ENCODE measurements at places on chromosomes 11 and 22. TPM values are rescaled to one million over a fixed set of nuclear protein-coding genes. Genes with fewer than 3 reads are reported as not detected.

The ATG2A gene
- 21.7 TPM for polyA plus RNA-seq

The C22orf42 gene
- polyA plus RNA-seq: not detected

The DHCR7 gene
- polyA plus RNA-seq: 43.7 TPM

DNA sequence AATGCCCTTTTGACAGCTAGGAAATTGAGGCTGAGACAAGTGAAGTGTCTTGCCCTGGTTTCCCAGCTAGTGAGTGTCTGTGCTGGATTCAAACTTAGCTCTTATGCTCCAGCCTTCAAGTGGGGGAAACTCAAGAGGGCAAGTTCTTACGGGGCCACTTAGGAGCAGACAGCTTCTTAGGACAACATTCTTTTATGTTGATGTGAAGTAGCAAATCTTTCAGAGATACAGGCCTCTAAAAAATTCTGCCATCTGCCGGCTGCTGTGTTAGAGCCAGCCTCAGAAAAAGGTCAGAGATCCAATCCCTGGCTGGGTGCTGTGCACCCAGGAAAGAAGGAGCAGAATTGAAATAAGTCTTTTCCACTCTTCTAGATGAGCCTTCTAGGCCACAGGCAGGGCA lies 26.6 kb downstream of the TIMP3 start:
- DNase-seq: no peak

DNA sequence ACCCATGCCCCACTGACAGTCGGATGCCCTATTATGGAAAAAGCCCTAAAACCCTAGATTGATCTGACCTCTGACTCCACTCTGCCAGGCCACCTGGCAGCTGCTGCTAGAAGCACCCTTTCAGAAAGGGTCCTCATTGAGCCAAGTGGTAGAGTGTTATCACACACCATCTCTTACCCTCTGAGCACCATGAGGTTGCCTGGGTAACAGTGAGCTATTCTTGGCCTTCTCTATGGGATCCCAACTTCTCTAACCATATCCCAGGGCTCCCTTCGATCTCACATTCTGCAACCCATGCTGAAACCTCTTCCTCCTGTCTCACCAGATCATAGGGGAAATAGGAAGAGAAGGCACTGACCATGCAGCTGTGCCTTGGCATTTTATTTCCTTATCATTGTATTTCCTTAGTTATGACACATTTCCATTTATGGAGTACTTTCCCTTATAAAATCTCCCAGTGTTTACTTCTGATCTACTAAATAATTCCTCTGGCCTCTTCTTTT lies 52.7 kb downstream of the MPPED2 start:
- DNase-seq: no peak

DNA sequence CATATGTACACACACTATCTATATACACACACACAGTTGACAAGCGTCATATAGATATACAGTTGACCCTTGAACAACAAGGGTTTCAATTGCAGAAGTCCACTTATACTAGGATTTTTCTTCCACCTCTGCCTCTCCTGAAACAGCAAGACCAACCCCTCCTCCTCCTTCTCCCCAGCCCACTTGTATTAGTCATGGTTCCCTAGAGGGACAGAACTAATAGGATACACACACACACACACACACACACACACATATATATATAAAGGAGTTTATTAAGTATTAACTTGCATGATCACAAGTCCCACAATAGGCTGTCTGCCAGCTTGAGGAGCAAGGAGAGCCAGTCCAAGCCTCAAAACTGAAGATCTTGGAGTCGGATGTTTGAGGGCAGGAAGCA lies 92.9 kb downstream of the DHCR7 start:
- no peak for DNase-seq

GRCh38 chr22:33923660-33924246 lies 3.5 kb upstream of the LARGE1 start:
- DNase-seq: peak; percentile 81

- no peak for DNase-seq
These were observed 3.8 kb upstream of the C11orf91 start for GRCh38 chr11:33704240-33705002.

GRCh38 chr11:61588728-61589191 lies 7.9 kb upstream of the SYT7 start:
- DNase-seq: no peak

DNA sequence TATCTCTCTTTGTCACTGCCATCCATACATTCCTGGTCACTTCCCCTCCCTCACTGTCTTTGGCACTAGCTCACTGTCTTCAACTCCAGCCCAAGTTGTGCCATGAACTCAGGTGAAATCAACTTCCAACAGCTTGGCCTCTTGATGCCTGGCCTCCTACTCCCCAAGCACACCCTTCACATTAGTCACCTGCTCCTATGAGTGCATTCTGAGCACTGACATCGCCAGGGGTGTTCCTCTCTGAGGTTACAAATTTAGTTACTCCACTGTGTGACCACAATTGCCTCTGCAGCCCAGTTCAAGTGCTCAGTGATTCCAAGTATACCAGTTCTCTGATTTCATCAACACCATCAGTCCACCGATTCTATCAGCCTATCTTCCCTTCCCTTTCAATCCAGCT lies 10.8 kb downstream of the DRD2 start:
- DNase-seq: no peak

DNA sequence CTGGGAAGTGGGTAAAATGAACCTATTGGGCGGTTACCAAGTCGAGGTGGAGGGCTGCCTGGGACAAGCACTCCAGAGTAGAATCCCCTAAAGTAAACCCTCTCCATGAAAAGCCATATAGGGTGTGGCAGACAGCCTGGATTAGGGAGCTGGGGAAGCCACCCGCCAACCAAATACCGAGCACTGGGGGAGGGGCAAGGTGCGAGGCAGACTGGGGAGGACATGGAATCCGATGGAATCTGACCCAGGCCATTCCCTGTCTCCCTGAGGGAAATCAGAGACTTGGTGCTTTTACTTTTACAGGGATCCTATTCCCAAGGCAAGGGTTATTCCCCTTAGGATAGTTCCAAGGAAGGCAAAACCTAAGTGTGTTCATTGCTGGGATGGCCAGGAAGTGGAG lies 130.9 kb upstream of the HSD17B12 start:
- no peak for DNase-seq

DNA sequence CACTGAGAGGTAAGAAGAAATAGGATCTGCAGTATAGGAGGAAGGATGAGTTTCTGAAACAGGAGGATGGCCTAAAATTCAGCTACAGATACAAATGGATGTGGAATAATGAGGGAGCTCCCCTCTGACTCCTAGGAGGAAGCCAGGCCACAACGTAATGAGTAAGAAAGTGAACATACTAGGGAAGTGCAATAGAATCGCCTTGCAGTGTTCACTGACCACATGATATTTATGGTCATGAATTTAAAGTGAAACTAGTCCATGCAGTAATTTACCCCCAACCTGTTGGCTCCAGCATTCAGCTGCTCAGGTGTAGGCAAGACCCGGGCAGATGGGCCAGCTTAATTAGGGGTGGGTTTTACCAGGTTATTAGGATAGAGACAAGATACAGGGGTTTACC lies 101.7 kb downstream of the DEUP1 start:
- no peak for DNase-seq

DNA sequence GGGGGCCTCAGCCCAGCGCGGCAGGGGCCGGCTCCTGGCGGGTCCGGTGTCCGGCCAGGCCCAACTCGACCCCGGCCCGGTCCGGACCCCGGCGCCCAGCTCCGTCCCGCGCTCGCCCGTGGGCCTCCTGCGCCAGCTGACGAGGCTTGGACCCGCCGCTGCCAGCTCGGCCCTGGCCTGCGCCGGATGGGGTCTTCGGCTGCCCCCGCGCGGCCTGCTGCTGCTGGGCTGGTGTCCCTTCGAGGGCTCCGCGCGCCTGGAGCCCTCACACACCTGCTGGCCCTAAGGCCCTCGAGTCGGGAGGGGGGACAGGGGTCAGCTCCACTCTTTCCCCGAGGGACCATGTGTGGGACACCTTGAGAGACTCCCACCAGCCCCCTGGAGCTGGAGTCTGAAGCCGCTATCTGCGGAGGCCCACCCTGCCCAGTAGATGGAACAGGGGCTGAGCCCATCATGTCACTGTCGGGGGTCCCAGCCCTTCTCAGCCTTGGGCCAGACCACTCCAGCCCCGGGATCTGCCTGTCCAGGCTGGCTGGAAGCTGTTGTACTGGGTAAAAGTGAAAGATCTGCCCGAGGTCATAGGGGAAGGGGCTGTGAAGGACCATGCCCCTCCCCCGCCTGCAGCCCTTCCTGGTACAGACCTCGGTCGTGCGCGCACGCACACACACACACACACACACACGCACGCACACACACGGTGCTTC lies 768 bp upstream of the CDKN1C start:
- no peak for DNase-seq

The CASP1 gene
- 3.3 TPM for polyA plus RNA-seq

- DNase-seq: no peak
These were observed 35.1 kb downstream of the MPPED1 start for GRCh38 chr22:43446916-43447315.

The GNG3 gene
- polyA plus RNA-seq: 2.5 TPM

The VWCE gene
- polyA plus RNA-seq: 2.7 TPM

GRCh38 chr11:62985041-62985750 lies 429 bp upstream of the SLC22A6 start:
- no peak for DNase-seq

The MPEG1 gene
- 5.9 TPM for polyA plus RNA-seq

DNA sequence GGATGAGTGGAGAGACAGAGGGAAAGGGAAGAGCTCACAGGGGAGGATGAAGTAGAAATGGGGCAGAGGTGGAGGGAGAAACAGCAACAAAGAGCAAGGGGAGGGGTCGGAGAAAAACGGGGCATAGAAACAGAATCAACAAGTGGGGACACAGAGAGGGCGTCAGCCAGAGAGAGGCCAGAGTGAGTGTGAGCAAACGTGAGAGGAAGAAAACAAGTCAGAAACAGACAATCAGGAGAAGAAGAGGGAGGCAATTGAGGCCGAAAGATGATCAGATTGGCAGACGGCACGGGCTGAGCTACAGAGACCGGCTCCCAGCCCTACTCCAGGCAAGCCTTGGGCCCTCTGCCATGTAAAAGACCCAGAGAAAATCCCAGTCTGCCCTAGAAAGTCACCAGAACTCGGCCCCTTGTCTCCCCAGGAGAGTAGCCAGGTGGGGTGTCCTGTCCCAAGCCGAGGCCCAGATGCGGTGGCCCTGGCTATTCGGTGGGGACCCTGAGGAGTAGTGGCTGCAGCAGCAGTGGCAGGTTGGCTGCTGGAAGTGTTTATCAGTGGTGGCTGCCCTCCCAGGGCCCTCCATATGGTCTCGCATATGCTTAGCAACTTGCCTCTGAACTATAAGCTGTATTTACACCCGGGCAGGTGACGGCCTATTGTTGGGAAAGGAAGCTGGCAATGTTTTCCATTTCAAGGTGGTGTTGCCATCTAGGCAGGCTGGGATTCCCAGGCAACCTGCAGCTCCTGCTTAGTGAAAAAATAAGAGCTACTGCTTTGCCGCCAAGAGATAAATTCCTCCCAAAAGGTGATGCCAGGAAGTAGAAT lies 14.8 kb upstream of the TSPAN18 start:
- no peak for DNase-seq

GRCh38 chr11:58905721-58906547 lies 33.4 kb upstream of the GLYATL1 start:
- peak; percentile 90 for DNase-seq

- no peak for DNase-seq
These were observed at the start of gene OR52W1 for GRCh38 chr11:6199174-6199810. TSS of gene OR52W1 (plus strand) at chr11:6199224. CDS start at chr11:6199224, 0 bp downstream.

The FAM118B gene
- polyA plus RNA-seq: 27.3 TPM

- DNase-seq: no peak
These were observed 83.7 kb upstream of the LINC01488 start for GRCh38 chr11:69397732-69398131.

GRCh38 chr22:45335021-45335818 lies 25.5 kb downstream of the FAM118A start:
- no peak for DNase-seq

GRCh38 chr11:20563866-20564265 lies 35.5 kb upstream of the SLC6A5 start:
- DNase-seq: no peak

DNA sequence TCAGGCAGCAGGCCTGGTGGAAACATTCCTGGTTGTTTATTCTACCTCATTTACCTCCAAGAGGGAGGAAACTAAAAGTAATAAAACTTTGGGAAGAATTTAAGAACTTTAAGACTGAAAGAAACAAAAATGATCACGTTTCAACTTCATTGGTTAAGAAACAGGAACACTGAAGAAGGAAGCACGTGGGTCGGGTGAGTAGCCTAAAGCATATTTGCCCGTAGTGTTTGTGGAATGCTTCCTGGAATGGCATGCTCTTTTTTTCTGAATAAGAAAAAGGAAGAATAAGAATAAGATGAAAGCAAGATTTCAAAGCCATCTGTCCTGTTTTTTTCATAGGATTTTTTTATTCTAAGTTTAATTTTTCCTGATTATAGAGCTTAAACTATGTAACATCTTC lies 83.1 kb downstream of the WNT11 start:
- DNase-seq: no peak

DNA sequence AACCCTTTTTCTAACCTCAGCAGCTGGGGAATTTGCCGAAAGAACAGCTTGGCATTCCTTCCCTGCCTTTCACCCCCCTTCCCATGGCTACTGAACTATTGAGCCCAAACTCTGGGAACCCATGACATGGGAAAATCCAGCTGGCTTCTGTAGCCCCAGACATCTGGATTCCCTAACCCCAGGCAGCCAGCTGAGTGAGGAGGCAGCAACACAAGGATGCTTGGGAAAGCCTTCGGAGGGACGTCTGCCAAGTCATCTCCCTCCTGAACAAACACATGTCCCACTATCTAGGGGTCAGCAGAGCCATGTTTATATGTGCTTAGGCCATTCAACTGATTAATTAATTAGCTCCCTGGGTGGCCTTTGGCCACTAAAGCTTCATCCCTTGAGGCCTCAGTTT lies 21.6 kb downstream of the LRRC55 start:
- DNase-seq: peak; percentile 76

DNA sequence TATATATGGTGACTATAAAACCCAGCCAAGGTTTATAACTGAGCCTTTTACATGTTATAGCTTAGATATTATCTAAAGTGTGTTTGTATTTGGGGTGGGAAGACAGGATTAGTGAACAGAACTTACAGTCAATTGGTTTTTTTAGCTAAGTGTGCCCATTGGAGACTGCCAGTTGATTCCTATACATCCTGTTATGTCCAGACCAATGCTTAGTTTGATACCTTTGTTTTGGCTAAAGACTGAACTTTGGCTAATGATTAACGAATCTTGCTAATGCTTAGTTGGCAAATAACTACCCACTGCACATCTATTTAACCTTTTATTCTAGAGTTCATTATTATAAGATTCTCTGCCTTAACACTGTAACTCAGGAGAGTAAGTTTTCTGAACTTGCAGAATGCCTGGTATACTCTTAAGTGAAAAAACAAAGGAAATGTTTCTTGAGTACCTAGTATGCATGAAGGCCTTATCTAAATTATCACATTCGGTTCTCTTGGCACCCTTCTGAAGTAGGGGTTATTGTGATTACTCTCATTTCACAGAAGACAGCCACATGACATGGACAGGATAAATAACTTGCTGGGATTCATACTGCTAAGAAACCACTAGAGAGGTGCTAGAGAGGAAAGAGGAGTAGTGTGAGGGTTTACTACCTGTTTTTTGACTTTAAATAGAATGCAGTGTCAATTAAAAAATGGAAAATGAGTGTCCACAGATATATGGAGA lies 54.0 kb downstream of the KREMEN1 start:
- DNase-seq: no peak

GRCh38 chr11:64890522-64890939 lies 12.1 kb upstream of the EHD1 start:
- no peak for DNase-seq

- DNase-seq: peak; percentile 86
These were observed 46.2 kb downstream of the BLID start for GRCh38 chr11:122069707-122070360.

GRCh38 chr22:39343259-39344045 lies 6.3 kb upstream of the SYNGR1 start:
- DNase-seq: peak; percentile 64

- DNase-seq: no peak
These were observed 62.1 kb downstream of the C22orf31 start for GRCh38 chr22:28999510-28999909.

- no peak for DNase-seq
These were observed 77.5 kb upstream of the PHOX2A start for GRCh38 chr11:72321381-72321996.
